ENCODE measurements at places on chromosomes 12 and 14.

- no peak for DNase-seq
These were observed 66.6 kb downstream of the GALNT8 start for GRCh38 chr12:4786795-4787194.

- no peak for DNase-seq
These were observed 211.2 kb downstream of the FUT8 start for GRCh38 chr14:65623759-65624158.

DNA sequence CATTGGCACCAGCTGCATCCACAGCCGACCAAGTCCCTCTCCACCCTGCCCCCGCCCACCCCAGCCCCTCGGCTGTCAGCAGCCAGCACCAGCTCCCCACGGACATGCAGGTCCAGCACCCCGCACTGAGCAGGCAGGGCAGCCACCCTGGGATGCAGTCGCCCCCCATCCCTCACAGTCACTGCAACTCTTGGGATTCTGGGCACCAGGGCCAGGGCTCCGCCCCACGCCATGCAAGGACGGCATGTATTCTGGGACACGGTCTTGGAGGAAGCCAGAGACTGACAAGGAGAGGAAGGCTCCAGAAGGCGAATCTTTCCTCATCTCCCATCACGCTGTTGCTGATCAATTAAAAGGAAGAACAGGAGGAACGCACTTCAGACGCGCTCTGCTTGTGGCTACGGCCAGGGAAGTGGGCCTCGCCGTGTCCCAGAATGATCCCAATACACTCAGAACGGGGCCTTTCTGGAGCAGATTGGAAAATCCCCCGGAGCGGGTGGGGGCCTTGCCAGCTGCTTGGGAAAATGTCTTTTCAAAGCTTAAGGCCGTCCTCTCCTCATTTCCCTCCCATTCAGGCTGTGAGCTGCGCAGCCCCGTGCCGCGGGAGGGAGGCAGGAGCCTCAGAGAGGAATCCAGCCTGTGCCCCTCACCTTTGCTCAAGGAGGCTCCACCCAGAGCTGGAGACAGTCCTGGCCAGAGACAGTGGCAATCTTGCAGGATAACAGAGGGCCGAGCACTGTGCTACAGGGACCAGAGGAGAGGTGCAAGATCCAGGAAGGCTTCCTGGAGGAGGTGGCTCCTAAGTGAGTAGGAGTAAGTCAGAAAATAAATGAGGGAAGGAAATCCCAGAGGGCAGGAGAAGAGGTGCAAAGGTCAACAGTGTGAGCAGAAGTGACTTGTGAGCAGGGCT, 54.1 kb upstream of the DIO3 start:
- DNase-seq, result no peak

GRCh38 chr12:16610743-16611142, 4.8 kb upstream of the LMO3 start:
- DNase-seq, result no peak

All from nephron progenitor cell (in vitro differentiated cells).